ENCODE measurements at places on chromosomes 4 and X. TPM values are rescaled to one million over a fixed set of nuclear protein-coding genes. Genes with fewer than 3 reads are reported as not detected.

GRCh38 chr4:162274354-162274753, 110.6 kb upstream of the FSTL5 start:
- no peak for DNase-seq
- H3K27ac ChIP-seq: no peak overlapping the region
- no peaks in the 10 kb centered on the region for H3K4me1 ChIP-seq
- H3K27me3 ChIP-seq: no peaks in the 10 kb centered on the region
- no peak overlapping the region for H3K4me3 ChIP-seq
- no peaks in the 10 kb centered on the region for H3K36me3 ChIP-seq

- no peak overlapping the region for H3K27ac ChIP-seq
- no peaks in the 10 kb centered on the region for H3K36me3 ChIP-seq
- H3K4me1 ChIP-seq: peaks cover 9% of the 10 kb centered on the region
- DNase-seq: no peak
- no peak overlapping the region for H3K4me3 ChIP-seq
Measured at GRCh38 chr4:74100531-74100930, 1.5 kb upstream of the CXCL2 start.

The TAF7L gene
- total RNA-seq: not detected

GRCh38 chr4:137754652-137755471, 222.6 kb upstream of the PCDH18 start:
- no peak overlapping the region for H3K27ac ChIP-seq
- H3K27me3 ChIP-seq: no peaks in the 10 kb centered on the region
- no peaks in the 10 kb centered on the region for H3K4me1 ChIP-seq
- no peak overlapping the region for H3K4me3 ChIP-seq

DNA sequence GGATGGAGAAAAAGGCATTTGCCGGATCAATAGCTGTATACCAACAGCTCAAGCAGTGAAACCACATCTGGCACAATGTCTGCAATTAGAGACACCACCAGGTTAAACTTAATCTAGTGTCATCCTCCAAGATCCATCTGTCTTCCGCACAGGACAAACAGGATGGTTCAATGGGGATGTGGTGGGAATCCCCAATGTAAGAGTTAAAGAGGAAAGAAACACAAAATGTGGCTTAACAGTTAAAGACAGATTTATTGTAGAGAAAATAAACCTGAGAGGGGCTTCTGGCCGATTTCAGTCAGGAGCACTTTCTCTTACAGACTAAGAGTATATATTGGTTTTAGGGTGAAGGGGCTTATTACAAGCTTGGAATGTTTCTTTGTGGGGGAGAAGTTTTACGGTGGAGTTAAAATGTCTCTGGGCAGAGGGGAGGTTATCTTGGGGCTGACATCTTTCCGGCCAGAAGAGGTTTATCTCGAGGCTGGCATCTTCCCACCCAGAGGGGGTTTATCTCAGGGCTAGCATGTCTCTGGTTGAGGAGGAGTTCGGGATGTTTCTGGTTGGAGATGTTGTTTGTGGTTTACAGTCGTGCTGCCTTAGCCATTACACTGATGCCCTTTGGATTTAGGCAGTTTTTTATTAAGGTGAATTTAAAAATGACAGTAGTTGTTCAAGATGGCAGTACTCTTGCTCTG, 61.7 kb downstream of the KANTR start:
- H3K36me3 ChIP-seq: no peaks in the 10 kb centered on the region
- no peaks in the 10 kb centered on the region for H3K4me1 ChIP-seq
- no peak overlapping the region for H3K4me3 ChIP-seq
- DNase-seq: no peak
- H3K27ac ChIP-seq: no peak overlapping the region

DNA sequence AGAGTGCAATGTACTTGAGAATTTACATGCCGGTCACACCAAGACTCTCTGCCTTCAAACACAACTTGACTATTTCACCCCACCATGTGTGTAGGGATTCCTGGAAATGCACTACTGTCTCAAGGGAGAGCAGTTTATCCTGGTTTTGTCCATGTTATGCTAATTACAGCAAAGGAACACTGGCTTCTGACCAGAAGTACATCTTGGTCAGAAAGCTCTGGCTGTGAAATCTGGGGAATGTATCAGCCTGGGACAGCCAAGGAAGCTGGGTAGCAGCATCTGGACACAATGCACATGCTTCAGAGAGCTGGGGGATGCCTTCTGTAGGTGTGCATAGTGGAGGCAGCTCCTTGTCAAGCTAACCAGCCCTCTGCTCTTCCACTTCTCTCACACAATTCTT, 1432.6 kb upstream of the TENM3 start:
- H3K36me3 ChIP-seq: no peaks in the 10 kb centered on the region
- DNase-seq: no peak
- H3K27ac ChIP-seq: no peak overlapping the region
- H3K4me3 ChIP-seq: no peak overlapping the region
- H3K27me3 ChIP-seq: no peaks in the 10 kb centered on the region

- no peak overlapping the region for H3K4me3 ChIP-seq
- no peaks in the 10 kb centered on the region for H3K36me3 ChIP-seq
- H3K27ac ChIP-seq: no peak overlapping the region
- DNase-seq: no peak
- H3K27me3 ChIP-seq: no peaks in the 10 kb centered on the region
Measured at GRCh38 chr4:146582864-146583263, 55.8 kb upstream of the POU4F2 start.

The PABPC1L2A gene
- not detected for total RNA-seq

The GABRG1 gene
- total RNA-seq: not detected

DNA sequence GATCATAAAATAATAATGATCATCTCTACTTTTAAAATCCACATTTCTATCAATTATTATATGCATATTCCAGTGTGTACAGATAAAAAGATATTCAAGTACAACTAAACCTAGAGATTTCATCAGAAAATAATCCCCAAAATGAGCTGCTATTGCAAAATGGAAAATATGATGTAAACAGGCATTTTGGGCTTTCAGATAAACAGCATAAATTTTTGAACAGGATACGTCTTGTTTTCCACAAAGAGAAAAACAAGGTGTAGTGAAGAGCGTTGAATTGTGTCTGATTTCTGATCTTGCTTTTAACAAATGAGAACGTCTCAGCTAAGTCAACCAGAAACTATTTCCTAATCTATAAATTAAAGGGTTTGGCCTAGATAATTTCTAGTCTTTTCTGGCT, 349.6 kb upstream of the FTHL17 start:
- H3K27me3 ChIP-seq: no peaks in the 10 kb centered on the region
- no peak overlapping the region for H3K4me3 ChIP-seq
- no peaks in the 10 kb centered on the region for H3K4me1 ChIP-seq
- DNase-seq: no peak

DNA sequence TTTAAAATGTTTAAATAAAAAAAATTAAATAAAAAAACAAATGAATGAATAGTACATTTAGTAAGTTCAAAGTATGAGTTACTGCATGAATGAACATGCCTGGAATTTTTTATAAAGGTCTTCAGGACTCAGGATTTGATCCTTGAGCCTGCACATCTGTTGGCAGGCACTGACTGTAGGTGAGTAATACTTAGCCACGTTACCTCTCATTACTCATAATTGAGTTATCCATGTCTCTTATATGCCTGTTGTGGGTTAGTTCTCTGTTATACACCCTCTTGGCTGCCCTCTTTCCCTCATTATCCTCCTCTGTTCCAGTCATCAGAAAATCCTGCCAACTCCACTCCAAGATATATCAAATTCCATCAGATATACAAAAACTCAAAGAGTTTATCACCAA, 276.0 kb downstream of the FBXW7 start:
- H3K27me3 ChIP-seq: no peaks in the 10 kb centered on the region
- no peak for DNase-seq
- H3K4me3 ChIP-seq: no peak overlapping the region
- H3K4me1 ChIP-seq: peaks cover 42% of the 10 kb centered on the region
- no peaks in the 10 kb centered on the region for H3K36me3 ChIP-seq

The LUZP4 gene
- total RNA-seq: not detected

DNA sequence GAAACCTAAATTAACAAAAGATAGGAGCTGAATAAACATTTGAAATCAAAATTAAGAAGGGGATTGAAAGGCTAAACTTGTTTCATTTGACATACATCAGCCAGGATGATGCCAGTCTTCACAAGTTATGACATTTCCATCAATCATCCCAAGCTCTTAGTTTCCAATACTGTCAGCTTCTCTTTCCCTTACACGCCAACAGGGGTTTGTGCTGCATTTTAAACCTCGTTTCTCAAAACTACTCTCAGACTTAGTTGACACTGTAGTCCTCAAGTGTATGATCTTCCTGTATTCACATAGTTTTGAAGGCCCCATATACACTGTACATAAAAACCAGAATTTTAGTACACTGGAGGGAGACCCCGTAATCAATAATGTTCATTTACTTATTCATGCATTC, 840 bp upstream of the P2RY10 start:
- no peaks in the 10 kb centered on the region for H3K27me3 ChIP-seq
- no peak overlapping the region for H3K4me3 ChIP-seq
- H3K4me1 ChIP-seq: peaks cover 35% of the 10 kb centered on the region
- no peaks in the 10 kb centered on the region for H3K36me3 ChIP-seq
- no peak for DNase-seq

DNA sequence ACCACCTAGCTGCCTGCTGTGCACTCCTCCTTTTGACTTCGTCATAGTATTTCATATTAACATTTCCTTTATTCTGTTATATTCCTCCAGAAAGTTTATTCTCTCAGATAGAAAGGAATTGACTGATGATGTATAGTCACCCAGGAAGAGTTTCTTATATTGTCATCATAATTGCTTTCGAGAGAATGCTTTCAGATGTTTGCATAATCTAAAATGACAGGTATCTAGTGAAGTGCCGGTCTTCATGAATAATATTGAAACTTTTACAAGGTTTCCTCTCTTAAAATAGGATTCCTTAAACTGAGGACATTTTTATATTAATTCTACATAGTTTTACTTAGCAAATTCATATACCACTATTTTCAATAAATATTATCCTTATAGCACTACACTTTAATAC, 10.1 kb downstream of the SEC24D start:
- H3K27me3 ChIP-seq: no peaks in the 10 kb centered on the region
- no peaks in the 10 kb centered on the region for H3K36me3 ChIP-seq
- no peak for DNase-seq
- no peak overlapping the region for H3K27ac ChIP-seq
- no peak overlapping the region for H3K4me3 ChIP-seq

DNA sequence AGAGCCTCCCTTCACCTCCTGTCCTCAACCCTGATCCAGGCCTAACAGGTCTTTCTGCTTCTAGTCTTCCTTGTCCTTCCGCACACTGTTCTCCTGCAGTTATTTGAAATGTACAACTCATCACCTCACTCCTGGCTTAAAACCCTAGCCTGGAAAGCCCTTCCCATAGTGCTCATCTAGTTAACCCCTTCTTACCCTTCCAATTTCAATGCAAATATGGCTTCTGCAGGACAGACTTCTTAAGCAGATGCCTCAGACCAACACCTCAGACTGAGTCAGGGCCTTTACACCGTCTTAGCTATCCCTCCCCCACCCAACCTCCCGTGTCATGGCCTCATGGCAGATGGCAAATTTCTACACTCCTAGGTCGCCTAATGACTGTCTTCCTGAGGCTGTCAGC, 130.4 kb downstream of the BCOR start:
- no peaks in the 10 kb centered on the region for H3K27me3 ChIP-seq
- DNase-seq: no peak
- H3K4me3 ChIP-seq: no peak overlapping the region
- H3K36me3 ChIP-seq: no peaks in the 10 kb centered on the region
- no peak overlapping the region for H3K27ac ChIP-seq

DNA sequence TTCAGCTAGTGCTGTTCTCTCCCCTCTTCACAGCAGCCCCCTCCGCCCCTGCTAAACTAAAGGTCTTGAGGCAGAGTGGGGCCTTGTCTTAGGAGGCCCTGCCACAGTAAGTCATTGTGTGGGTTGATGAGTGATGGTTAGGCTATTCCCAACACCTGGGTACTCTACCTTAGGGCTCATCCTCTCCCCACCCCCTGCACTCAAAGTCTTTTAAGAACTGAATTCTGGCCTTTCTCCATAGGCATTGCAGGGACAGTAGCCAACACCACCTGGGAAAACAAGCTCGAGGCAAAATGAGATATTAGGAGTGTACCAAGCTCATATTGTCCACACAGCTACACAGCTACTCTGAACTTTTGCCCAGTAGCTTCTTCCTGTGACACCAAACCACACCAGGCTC, 42.5 kb downstream of the RAB40AL start:
- H3K4me3 ChIP-seq: no peak overlapping the region
- no peaks in the 10 kb centered on the region for H3K27me3 ChIP-seq
- DNase-seq: no peak
- H3K4me1 ChIP-seq: no peaks in the 10 kb centered on the region

- H3K27me3 ChIP-seq: no peaks in the 10 kb centered on the region
- DNase-seq: peak; percentile 16
- no peak overlapping the region for H3K4me3 ChIP-seq
- H3K27ac ChIP-seq: no peak overlapping the region
- peaks cover 53% of the 10 kb centered on the region for H3K36me3 ChIP-seq
Measured at GRCh38 chr4:106329041-106329618, 12.8 kb downstream of the AIMP1 start.

The EGF gene
- total RNA-seq: not detected

The TEX13D gene
- not detected for total RNA-seq

- H3K4me3 ChIP-seq: no peak overlapping the region
- H3K27me3 ChIP-seq: no peaks in the 10 kb centered on the region
- H3K4me1 ChIP-seq: no peaks in the 10 kb centered on the region
Measured at GRCh38 chr4:10007793-10008608, 13.3 kb downstream of the SLC2A9 start.

DNA sequence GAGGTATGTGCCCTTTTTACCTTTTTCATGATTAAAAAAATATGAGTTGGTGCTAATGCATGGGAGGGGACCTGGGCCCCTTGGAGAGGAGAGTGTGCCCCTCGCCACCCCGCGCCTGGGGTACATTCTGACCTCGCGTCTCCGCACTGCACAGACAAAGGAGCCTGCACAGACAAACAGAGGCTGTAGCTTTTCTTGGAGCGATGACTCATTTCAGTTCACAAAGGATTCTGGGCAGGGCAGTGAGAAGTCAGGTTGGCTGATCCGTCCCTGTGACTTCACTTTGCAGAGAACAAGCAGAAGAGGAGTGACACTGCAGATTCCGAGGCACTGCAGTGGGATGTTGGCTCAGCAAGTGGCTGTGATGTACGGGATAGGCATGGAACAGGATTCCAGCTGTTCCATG, 82.9 kb downstream of the STOX2 start:
- DNase-seq: no peak
- H3K27me3 ChIP-seq: no peaks in the 10 kb centered on the region
- H3K36me3 ChIP-seq: no peaks in the 10 kb centered on the region
- no peaks in the 10 kb centered on the region for H3K4me1 ChIP-seq
- H3K4me3 ChIP-seq: no peak overlapping the region
- H3K27ac ChIP-seq: no peak overlapping the region

- peaks cover 16% of the 10 kb centered on the region for H3K4me1 ChIP-seq
- H3K36me3 ChIP-seq: no peaks in the 10 kb centered on the region
- no peak overlapping the region for H3K27ac ChIP-seq
Measured at GRCh38 chrX:154334496-154334895, 38.9 kb downstream of the TKTL1 start.

The JCHAIN gene
- total RNA-seq: not detected

The MAGEC2 gene
- not detected for total RNA-seq

DNA sequence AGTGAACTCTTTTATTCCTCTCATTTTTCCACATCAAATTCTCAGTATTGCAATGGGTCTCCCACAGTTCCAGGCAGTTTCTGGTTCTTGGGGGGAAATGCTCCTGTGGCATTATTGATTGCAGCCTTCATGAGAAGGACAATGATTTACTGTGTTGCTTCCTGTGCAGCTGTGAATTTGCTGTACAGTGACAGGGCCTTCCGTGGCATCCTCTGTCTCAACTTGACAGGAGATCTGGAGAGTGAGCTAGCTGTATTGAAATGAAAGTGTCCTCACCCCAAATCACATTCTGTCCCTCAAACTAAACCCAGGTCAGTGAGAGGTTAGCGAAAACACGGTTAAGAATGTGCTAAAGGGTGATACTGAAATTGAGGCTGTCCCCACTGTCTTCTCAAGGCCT, 77.1 kb upstream of the ATOH1 start:
- H3K27me3 ChIP-seq: no peaks in the 10 kb centered on the region
- no peak for DNase-seq
- H3K4me3 ChIP-seq: no peak overlapping the region
- H3K36me3 ChIP-seq: no peaks in the 10 kb centered on the region
- no peaks in the 10 kb centered on the region for H3K4me1 ChIP-seq

The NDUFC1 gene
- 29.6 TPM for total RNA-seq

Data from CD4-positive, alpha-beta memory T cell (primary cell).